ENCODE measurements at places on chromosomes 1 and 21. TPM values are rescaled to one million over a fixed set of nuclear protein-coding genes. Genes with fewer than 3 reads are reported as not detected.

DHCR24 gene
- 24.9 TPM for polyA plus RNA-seq

FOXD2 gene
- polyA plus RNA-seq = 0.10 TPM

PLEKHA6 gene
- polyA plus RNA-seq = 2.5 TPM

TAL1 gene
- polyA plus RNA-seq = 4.1 TPM

CFAP141 gene
- not detected for polyA plus RNA-seq

SYPL2 gene
- 5.1 TPM for polyA plus RNA-seq

SPRR4 gene
- polyA plus RNA-seq = not detected

RBM15 gene
- 3.5 TPM for polyA plus RNA-seq

KCNN3 gene
- polyA plus RNA-seq = 0.91 TPM

HES2 gene
- polyA plus RNA-seq = not detected

PRR9 gene
- 0.13 TPM for polyA plus RNA-seq

GSTM4 gene
- 116 TPM for polyA plus RNA-seq

SIK1 gene
- polyA plus RNA-seq = 6.3 TPM

CYP4B1 gene
- polyA plus RNA-seq = 0.70 TPM

All from ovary (tissue), 10 donors.